ENCODE measurements at places on chromosomes 12 and 14. TPM values are rescaled to one million over a fixed set of nuclear protein-coding genes. Genes with fewer than 3 reads are reported as not detected.

IGFBP6 gene
- 1,664 TPM for total RNA-seq

RNASE7 gene
- not detected for total RNA-seq

- peaks cover 12% of the 10 kb centered on the region for H3K4me1 ChIP-seq
- H3K27ac ChIP-seq, result peak overlapping the region; percentile 62
- H3K4me3 ChIP-seq, result no peak overlapping the region
- H3K27me3 ChIP-seq, result no peaks in the 10 kb centered on the region
Observed at GRCh38 chr12:111467092-111467856, 61.6 kb downstream of the SH2B3 start.

TSPAN11 gene
- total RNA-seq, result 5.2 TPM

GRCh38 chr12:126688556-126688955 lies 1578.4 kb upstream of the TMEM132C start:
- DNase-seq, result no peak
- no peaks in the 10 kb centered on the region for H3K27me3 ChIP-seq
- no peak overlapping the region for H3K4me3 ChIP-seq
- no peak overlapping the region for H3K27ac ChIP-seq

DNA sequence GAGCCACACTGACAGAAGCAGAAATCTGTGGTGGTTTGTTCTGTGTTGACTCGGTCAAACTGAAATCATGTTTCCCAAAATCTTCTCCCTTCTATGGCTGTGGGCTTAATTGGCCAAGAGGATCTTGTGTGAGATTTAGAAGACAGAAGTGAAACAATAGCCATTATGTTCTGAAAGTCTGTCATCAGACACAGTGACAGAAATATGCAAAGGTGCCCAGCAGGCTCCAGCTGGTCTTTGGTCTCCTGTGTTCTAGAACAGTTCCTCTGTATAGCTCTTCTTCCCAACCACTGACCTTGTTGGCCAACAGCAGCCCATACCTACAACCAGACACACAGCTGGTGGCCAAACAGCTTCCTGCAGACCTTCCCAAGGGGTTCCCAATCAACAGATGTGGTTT lies 25.0 kb upstream of the COCH start:
- DNase-seq, result no peak
- H3K27ac ChIP-seq, result no peak overlapping the region
- H3K36me3 ChIP-seq, result no peaks in the 10 kb centered on the region
- no peaks in the 10 kb centered on the region for H3K27me3 ChIP-seq

GRCh38 chr12:131076296-131076695 lies 122.6 kb downstream of the ADGRD1 start:
- H3K4me1 ChIP-seq, result no peaks in the 10 kb centered on the region
- no peak for DNase-seq
- no peak overlapping the region for H3K4me3 ChIP-seq
- H3K36me3 ChIP-seq, result no peaks in the 10 kb centered on the region
- H3K27ac ChIP-seq, result no peak overlapping the region
- no peaks in the 10 kb centered on the region for H3K27me3 ChIP-seq

DNA sequence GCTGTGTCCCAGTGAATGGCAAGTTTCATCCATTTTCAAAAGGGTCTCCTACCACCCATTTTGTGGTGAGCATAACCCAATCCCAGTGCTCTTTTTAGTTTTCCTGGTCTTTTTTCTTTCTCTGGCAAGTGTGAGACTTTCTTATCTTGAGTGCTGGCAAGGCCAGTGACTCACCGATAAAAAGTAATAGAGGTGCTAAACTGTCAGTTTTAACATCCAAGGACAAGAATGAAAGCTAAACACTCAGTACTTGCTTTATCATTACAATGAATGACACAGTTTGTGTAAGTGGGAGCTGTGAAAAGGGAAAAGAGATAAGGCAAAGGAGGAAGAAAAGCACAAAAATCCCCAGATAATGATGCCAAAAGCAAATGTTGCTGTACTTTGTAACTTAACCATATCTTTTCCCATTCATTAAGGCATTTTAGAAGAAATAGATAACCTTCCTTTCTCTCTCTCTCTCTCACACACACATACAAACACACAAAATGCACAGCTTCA lies 4.9 kb upstream of the LRIG3 start:
- H3K4me3 ChIP-seq, result no peak overlapping the region
- H3K36me3 ChIP-seq, result no peaks in the 10 kb centered on the region
- no peaks in the 10 kb centered on the region for H3K27me3 ChIP-seq
- H3K4me1 ChIP-seq, result no peaks in the 10 kb centered on the region
- no peak overlapping the region for H3K27ac ChIP-seq

ADAM20 gene
- total RNA-seq, result 4.6 TPM

SDR9C7 gene
- not detected for total RNA-seq

DNA sequence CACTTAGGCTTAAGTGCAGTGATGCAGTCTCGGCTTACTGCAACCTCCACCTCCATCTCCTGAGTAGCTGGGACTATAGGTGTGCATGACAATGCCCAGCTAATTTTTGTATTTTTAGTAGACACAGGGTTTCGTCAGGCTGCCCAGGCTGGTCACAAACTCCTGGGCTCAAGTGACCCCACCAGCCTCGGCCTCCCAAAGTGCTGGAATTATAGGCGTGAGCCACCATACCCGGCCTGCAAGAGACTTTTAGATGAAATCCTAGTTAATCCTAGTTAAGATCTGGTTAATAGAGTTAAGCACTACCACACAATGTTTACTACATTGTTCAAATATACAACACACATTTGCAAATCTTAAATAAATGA lies 196.5 kb upstream of the AMIGO2 start:
- no peak for DNase-seq
- H3K27ac ChIP-seq, result no peak overlapping the region
- no peaks in the 10 kb centered on the region for H3K36me3 ChIP-seq

DNA sequence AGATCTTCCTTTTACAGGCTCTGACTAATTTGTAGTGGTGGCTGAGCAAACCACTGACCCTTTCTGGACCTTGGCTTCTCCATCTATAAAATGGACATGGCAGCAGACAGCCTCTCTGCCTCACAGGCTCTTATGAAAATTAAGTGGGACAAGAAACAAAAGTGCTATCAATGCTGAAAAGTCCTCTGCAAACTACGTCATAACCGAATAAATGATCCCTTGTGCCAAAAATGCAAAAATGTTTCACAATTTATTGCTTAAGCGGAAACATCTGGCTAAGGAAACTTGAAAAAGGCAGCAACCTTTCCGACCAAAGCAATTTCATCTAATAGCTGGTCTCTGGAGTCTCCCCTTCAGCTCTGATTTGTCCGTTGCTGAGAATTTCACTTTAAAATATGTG lies 108.5 kb upstream of the PLXNC1 start:
- no peaks in the 10 kb centered on the region for H3K4me1 ChIP-seq
- DNase-seq, result no peak

- H3K4me3 ChIP-seq, result no peak overlapping the region
- DNase-seq, result no peak
- no peaks in the 10 kb centered on the region for H3K36me3 ChIP-seq
- H3K4me1 ChIP-seq, result no peaks in the 10 kb centered on the region
- H3K27me3 ChIP-seq, result no peaks in the 10 kb centered on the region
- H3K27ac ChIP-seq, result no peak overlapping the region
Observed at GRCh38 chr12:9361879-9362326, 153.7 kb upstream of the PZP start.

DNA sequence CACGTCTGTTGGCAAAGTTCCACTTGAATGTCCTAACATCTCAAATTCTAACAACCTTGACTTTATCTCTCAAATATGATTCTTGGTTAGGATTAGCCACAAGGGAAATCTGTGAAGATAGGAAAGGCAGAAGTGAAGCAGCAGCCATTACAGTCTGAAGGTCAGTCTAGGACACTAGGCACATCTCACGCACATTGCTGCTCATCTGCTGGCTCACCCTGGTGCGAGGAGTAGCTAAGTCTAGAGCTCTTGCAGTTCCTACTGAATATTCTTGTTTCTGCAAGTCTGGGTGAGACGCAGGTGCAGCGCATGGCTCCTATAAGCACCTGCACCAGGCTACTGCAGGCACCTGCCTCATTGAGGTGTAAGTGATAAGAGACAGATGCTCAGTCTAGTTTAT lies 6.4 kb upstream of the SLC25A3 start:
- H3K27ac ChIP-seq, result no peak overlapping the region
- DNase-seq, result no peak
- H3K4me1 ChIP-seq, result no peaks in the 10 kb centered on the region
- no peaks in the 10 kb centered on the region for H3K27me3 ChIP-seq

GNB3 gene
- 10.4 TPM for total RNA-seq

- H3K27me3 ChIP-seq, result no peaks in the 10 kb centered on the region
- H3K36me3 ChIP-seq, result no peaks in the 10 kb centered on the region
- DNase-seq, result no peak
- no peak overlapping the region for H3K27ac ChIP-seq
- H3K4me1 ChIP-seq, result no peaks in the 10 kb centered on the region
Observed at GRCh38 chr14:32977913-32978312, 39.2 kb downstream of the NPAS3 start.

ANO2 gene
- total RNA-seq, result 20.1 TPM

OR10AD1 gene
- total RNA-seq, result not detected

DNA sequence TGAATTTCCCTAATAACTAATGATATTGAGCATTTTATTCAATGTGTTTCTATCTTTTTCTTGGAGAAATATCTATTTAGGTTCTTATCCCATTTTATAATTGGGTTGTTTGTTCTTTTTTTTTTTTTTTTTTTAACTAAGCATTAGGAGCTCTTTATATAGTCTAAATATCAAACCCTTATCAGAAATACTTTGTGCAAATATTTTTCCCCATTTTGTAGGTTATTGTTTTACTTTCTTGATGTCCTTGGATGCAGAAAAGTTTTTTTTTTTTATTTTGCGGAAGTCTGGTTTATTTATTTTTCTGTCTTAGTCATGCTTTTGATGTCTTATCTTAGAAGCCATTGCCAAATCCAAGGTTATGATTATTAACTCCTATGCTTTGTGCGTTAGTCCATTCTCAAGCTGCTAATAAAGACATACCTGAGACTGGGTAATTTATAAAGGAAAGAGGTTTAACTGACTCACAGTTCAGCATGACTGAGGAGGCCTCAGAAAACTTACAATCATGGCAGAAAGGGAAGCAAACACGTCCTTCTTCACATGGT lies 434.3 kb upstream of the TBX3 start:
- H3K27me3 ChIP-seq, result no peaks in the 10 kb centered on the region
- no peak overlapping the region for H3K27ac ChIP-seq
- H3K4me1 ChIP-seq, result no peaks in the 10 kb centered on the region
- no peak overlapping the region for H3K4me3 ChIP-seq

GRCh38 chr14:61563880-61564617 lies 131.3 kb upstream of the HIF1A start:
- peaks cover 20% of the 10 kb centered on the region for H3K4me1 ChIP-seq
- no peak overlapping the region for H3K27ac ChIP-seq
- DNase-seq, result no peak
- H3K27me3 ChIP-seq, result no peaks in the 10 kb centered on the region
- no peak overlapping the region for H3K4me3 ChIP-seq
- H3K36me3 ChIP-seq, result no peaks in the 10 kb centered on the region

- no peak overlapping the region for H3K27ac ChIP-seq
- no peaks in the 10 kb centered on the region for H3K27me3 ChIP-seq
- no peak for DNase-seq
- peaks cover 60% of the 10 kb centered on the region for H3K36me3 ChIP-seq
Observed at GRCh38 chr14:75119056-75119455, 7.8 kb downstream of the NEK9 start.

DNA sequence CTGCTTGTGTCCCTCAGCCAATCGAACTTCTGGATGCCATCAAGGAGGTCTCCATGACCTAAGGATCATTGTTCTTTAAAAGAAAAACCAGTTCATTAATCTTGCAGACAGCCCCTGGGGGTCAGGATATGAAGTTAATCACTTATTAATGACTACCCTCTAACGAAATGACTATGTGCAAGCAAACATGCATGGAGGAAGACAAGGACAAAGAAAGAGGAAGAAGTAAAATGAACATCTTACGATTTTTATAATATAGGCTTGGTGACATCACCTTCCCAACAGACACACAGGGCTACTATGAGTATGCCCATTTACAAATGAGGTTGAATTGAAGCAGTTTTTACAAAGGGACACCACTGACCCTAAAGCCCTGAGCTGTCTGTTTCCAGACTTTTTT lies 111.1 kb upstream of the AMIGO2 start:
- H3K36me3 ChIP-seq, result no peaks in the 10 kb centered on the region
- peaks cover 5% of the 10 kb centered on the region for H3K4me1 ChIP-seq
- no peak for DNase-seq
- H3K27me3 ChIP-seq, result no peaks in the 10 kb centered on the region
- H3K4me3 ChIP-seq, result no peak overlapping the region

TOMM20L gene
- total RNA-seq, result not detected

DNA sequence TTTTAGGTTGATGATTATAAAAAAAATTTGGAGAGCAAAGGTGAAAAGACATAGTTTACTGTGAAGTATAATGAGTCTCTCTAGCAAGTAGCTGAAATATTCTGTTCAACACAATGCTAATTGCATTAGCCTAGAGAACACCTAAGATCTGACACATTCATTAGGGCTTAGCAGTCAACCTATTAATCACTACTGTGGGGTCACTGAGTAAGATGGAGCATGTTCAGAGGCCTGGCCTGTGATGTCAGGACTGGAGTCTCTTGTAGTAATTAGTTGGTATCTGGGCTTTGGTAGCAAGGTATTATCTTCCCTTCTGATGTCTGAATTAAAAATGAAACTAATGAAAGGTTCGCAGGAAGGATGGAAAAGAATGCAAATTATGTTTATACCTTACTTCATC lies 112.7 kb downstream of the SLC16A7 start:
- no peak overlapping the region for H3K4me3 ChIP-seq
- no peak overlapping the region for H3K27ac ChIP-seq
- no peaks in the 10 kb centered on the region for H3K4me1 ChIP-seq

- no peaks in the 10 kb centered on the region for H3K27me3 ChIP-seq
- no peak overlapping the region for H3K27ac ChIP-seq
- peak overlapping the region; percentile 13 for H3K4me3 ChIP-seq
- no peak for DNase-seq
- no peaks in the 10 kb centered on the region for H3K36me3 ChIP-seq
Observed at GRCh38 chr12:8603856-8604255, 8.8 kb downstream of the AICDA start.

- no peaks in the 10 kb centered on the region for H3K4me1 ChIP-seq
- no peak overlapping the region for H3K27ac ChIP-seq
- H3K36me3 ChIP-seq, result no peaks in the 10 kb centered on the region
- no peak overlapping the region for H3K4me3 ChIP-seq
- H3K27me3 ChIP-seq, result no peaks in the 10 kb centered on the region
- no peak for DNase-seq
Observed at GRCh38 chr14:50541159-50541567, 8.8 kb upstream of the MAP4K5 start.

- no peaks in the 10 kb centered on the region for H3K4me1 ChIP-seq
- H3K27ac ChIP-seq, result no peak overlapping the region
- H3K27me3 ChIP-seq, result no peaks in the 10 kb centered on the region
- no peak for DNase-seq
Observed at GRCh38 chr12:13085968-13086686, 17.3 kb downstream of the GSG1 start.

GRCh38 chr14:93379831-93380230 lies 32.8 kb downstream of the COX8C start:
- no peak for DNase-seq
- no peaks in the 10 kb centered on the region for H3K36me3 ChIP-seq
- H3K27me3 ChIP-seq, result no peaks in the 10 kb centered on the region
- no peaks in the 10 kb centered on the region for H3K4me1 ChIP-seq

TAPBPL gene
- total RNA-seq, result 16.8 TPM

GRCh38 chr14:71324767-71325272 lies 417.6 kb downstream of the PCNX1 start:
- no peaks in the 10 kb centered on the region for H3K36me3 ChIP-seq
- no peak for DNase-seq
- H3K4me3 ChIP-seq, result no peak overlapping the region

- no peak for DNase-seq
- H3K27ac ChIP-seq, result no peak overlapping the region
- H3K4me1 ChIP-seq, result no peaks in the 10 kb centered on the region
- no peaks in the 10 kb centered on the region for H3K27me3 ChIP-seq
- H3K4me3 ChIP-seq, result no peak overlapping the region
- H3K36me3 ChIP-seq, result no peaks in the 10 kb centered on the region
Observed at GRCh38 chr12:112684742-112685141, 106.8 kb upstream of the RPH3A start.

Data from ascending aorta (tissue), 2 donors.